ENCODE measurements at places on chromosomes 6 and 20.

DNA sequence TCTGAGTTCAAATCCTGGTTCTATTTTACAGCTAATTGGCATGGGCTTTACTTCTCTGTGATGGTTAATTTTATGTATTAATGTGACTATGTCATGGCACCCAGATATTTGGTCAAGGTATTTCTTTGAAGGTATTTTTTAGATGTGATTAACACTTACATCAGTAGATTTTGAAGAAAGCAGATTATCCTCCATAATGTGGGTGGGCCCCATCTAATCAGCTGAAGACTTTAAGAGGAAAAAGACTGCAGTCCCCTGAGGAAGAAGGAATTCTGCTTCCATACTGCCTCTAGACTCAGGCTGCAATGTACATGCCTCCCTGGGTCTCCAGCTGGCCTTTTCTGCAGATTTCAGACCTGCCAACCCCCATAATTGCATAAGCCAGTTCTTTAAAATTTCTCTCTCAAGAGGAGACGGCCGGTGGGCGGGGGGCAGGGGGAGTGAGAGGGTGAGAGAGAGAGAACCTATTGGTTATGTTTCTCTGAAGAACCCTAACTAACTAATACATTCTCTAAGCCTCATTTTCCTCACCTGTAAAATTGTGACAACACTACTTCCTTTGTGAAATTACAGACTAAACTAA is 338.2 kb upstream of the PRDM1 start:
- no peak for DNase-seq

- no peak for DNase-seq
These were observed 137.3 kb downstream of the HTR1B start for GRCh38 chr6:77326029-77326428.

DNA sequence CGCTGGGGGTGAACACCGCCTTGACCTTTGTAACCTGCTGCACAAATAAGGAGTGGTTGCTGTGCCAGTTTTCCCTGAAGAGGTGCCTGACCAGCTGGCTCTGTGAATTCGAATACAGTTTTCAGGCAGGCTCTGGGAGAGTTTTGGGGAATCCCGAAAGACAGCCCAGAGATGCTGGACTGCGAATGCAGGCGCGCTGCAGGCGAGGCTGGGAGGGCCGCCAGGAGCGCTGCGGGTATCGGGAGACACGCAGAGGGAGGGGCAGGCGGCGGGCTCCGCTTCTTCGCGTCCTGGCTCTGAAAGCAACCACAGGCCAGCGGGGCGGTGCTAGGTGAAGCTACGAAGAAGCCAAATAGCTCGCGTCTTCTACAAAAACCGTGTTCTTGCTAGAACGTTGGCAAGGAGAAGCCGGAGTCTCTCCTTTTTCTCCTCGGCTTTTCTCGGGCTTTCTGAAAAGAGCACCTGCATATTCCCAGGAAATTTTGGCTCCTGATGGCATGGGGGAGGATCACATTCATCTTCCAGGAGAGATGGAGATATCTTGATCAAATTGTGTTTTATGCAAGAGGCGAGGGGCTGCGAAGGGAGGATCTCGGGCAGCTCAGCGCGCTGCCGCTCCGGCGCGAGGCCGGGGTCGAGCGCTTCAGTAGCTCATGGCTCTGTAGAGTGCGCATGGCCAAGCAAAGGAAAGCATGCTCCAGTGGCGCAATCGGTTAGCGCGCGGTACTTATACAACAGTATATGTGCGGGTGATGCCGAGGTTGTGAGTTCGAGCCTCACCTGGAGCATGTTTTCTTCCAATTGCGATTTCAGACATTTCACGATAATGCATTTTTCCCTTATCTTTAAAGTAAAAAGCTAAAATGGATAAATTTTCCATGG is 158.1 kb upstream of the ZNF184 start:
- DNase-seq = no peak

GRCh38 chr6:154337406-154338005 is 19.1 kb downstream of the IPCEF1 start:
- no peak for DNase-seq

- no peak for DNase-seq
These were observed 13.6 kb downstream of the GLYATL3 start for GRCh38 chr6:49513153-49513989.

DNA sequence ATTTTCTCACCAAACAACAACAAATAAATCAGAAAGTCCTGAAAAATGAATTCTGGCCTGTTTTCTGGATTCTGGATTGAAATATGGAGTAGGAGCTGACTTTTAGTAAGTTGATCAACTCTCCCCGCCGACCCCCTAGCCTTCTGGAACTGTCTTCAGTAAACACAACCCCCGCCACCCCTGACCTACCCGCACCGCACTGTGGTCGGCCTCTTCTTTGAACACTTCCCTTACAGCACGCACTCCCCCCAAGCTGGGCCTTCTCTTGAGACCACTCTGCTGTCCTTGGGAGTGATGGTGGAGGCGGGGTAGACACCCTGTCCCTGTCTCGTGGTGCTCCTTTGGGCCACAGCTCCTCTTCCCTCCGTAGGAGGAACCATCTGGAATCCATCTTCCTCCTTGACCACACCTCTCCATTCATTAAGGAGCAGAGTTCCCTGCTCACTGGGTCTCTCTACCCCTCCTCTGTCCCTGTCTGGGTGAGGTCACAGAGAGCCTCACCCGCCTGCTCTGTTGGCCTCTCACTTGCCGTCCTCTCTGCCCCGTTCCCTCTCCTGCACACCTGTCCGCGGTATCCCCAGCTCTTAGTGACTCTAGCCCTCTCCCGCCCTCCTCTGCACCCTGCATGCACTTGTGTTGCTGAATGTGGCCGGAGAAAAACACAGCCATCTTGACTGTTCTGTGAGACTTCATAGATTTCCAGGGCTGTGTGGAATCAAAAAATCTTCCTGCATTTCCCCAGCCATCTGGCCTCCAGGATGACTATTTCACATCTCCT is 19.1 kb downstream of the SYNJ2 start:
- DNase-seq = no peak

DNA sequence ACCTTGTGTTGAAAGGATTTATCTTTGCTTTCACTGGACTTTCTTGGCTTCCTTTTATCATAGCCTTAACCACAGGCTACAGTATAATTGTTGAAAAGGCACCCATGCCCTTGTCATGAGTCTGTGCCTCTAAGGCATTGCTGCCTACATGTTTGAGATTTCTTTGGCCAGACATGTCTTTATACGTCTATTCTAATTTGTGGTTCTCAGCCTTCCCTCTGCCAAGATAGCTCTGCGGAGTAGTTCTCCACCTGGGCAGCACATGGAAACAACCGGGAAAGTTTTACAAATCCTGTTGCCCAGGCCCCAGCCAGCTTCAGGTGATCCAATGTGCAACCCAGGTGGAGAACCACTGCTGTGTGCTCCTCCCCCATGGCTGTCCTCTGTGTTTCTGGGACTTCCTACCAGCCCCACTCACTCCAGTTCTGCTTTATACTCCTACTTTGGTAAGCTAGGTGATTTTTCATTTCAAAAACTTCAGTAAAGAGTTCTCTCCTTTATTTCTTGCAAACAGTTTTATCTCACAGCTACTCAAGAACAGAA is 159.6 kb upstream of the MYLIP start:
- peak; percentile 96 for DNase-seq
